ENCODE measurements at places on chromosomes 3 and 15. TPM values are rescaled to one million over a fixed set of nuclear protein-coding genes. Genes with fewer than 3 reads are reported as not detected.

Gene NRG4
- 1.6 TPM for polyA plus RNA-seq

Gene ROBO1
- 16.2 TPM for polyA plus RNA-seq

Gene TMEM108
- 2.8 TPM for polyA plus RNA-seq

Gene EIF4E3
- polyA plus RNA-seq, result 7.7 TPM

Gene RASGRP1
- polyA plus RNA-seq, result 2.9 TPM

Gene GOLGA8G
- not detected for polyA plus RNA-seq

Gene CCR4
- polyA plus RNA-seq, result 0.37 TPM
